Stimulated activated CD8-positive, alpha-beta memory T cell treated with anti-CD3 and anti-CD28 coated beads, Interleukin-4, amount 100 ng/mL, for 1 hour (primary cell): ENCODE measurements at places on chromosomes 11 and 22.

- DNase-seq, result no peak
These were observed 183.8 kb upstream of the NTM start for GRCh38 chr11:131186629-131187101.

GRCh38 chr22:33429281-33429680 is 371.1 kb upstream of the SYN3 start:
- no peak for DNase-seq

- no peak for DNase-seq
These were observed 158.2 kb upstream of the E2F8 start for GRCh38 chr11:19398772-19399527.

GRCh38 chr22:42236848-42237247 is 33.6 kb downstream of the TCF20 start:
- no peak for DNase-seq

GRCh38 chr11:17588721-17589120 is 41.7 kb downstream of the OTOG start:
- DNase-seq, result no peak

- no peak for DNase-seq
These were observed 44.7 kb downstream of the AP2A2 start for GRCh38 chr11:970319-970871.

- no peak for DNase-seq
These were observed 156.6 kb upstream of the POU2AF2 start for GRCh38 chr11:111088847-111089355.

- no peak for DNase-seq
These were observed 13.8 kb downstream of the NCAM1 start for GRCh38 chr11:112975051-112975450.

- DNase-seq, result no peak
These were observed 13.7 kb downstream of the NARS2 start for GRCh38 chr11:78560826-78561484.

DNA sequence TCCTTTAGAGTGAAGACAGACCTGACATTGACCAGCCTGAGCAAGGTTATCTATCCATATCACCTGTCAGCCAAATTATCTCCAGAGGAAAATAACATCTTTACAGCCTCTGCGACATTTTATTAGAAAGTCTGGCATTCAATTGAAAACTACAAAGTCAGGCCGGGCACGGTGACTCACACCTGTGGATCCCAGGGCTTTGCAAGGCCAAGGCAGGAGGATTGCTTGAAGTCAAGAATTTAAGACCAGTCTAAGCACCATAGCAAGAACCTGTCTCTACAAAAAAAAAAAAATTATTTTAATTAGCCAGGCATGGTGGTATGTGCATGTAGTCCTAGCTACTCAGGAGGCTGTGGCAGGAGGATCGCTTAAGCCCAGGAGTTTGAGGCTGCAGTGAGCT is 141.6 kb downstream of the RCN1 start:
- DNase-seq, result no peak

DNA sequence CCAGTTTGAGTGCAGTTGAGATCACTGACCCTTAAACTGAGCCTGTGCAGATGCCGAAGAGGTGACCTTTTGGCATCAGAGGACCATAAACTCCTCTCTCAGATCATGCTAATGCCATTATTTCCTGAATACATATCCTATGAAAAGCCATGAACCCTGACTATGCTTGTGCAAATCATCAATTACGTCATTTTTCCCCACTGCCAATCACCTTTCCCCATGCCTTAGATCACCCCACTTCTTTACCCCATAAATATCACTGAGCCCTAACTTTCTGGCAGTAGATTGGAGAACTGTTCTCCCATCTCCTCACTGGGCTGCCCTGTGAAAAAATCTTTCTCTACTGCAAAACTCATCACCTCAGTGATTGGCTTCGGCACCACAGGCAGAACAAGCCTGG is 32.9 kb downstream of the MTNR1B start:
- DNase-seq, result no peak

DNA sequence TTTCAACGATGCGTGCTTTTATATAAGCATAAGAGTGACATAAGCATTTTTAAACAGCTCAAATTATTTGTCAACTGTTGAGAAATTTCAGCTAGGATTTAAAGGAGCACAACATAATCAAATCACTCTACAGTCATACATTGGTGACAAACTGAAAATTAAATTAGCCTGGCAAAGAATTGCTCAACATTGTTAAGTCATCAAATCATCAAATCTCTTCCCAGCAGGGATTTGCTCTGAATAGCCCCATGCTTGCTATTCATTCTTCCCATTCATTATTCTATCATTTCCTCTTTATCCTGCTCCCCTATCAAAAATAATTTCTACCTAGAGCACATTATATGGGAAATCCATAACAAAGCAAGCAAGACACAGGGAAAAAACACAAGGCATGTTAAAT is 198.7 kb upstream of the LUZP2 start:
- no peak for DNase-seq

- DNase-seq, result no peak
These were observed 60.4 kb downstream of the ST3GAL4 start for GRCh38 chr11:126415669-126416420.

- peak; percentile 25 for DNase-seq
These were observed 51.1 kb upstream of the EED start for GRCh38 chr11:86193297-86194095.

DNA sequence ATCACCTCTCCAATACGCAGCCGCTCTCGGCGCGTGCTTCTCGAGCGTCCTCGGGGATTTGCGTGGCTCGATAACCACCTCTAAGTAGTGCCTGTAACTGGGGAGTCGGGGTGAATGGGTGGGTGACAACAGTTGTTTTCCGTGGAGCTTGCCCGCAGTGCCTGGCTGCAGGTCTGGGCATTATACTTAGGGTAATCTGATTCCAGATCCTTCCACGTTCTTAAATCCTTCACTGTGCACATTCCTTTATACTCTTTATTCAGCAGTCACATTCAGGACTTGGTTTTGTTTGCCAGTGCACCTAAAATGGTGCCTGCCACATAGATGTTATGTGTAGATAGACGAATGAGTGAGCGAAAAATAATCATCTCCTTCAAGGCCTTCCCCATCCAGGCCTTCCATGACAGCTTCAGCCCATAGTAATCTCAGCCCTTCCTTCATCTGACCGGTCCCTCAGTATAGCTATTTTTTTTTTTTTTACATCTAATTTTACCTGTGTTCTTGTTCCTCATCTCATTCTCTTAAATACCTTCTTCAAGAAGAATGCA is 602 bp downstream of the NAT10 start:
- DNase-seq, result no peak

GRCh38 chr22:36741968-36742367 is 34.0 kb downstream of the IFT27 start:
- no peak for DNase-seq

DNA sequence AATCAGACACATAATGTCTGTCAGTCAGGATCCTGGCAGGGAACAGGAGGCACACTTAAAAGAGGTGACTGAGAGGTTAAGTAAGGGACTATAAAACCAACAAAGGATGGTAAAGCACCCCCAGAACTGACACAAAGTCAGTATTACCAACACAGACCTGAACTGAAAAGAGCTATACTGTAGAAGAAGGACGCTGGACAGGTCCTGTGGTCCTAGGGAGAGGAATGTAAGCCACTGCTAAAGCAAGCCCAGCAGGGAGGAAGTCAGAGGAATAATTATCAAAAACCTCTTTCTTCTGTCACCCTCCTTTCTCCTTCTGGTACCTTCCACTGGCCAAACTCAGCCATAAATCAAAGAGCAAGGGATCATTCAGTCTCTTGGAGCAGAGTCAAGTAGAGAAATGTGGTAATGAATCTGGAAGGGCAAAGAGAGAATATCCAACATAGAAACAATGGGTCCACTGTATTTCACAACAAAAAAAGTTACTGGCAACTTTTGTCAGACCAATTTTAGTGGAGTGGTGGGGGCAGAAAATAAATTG is 33.4 kb upstream of the ANGPTL5 start:
- no peak for DNase-seq

GRCh38 chr11:128424271-128424711 is 163.1 kb downstream of the ETS1 start:
- no peak for DNase-seq

- no peak for DNase-seq
These were observed 230.2 kb downstream of the NTM start for GRCh38 chr11:131600628-131601027.

GRCh38 chr11:75562836-75563484 is 907 bp downstream of the SERPINH1 start:
- DNase-seq, result no peak

DNA sequence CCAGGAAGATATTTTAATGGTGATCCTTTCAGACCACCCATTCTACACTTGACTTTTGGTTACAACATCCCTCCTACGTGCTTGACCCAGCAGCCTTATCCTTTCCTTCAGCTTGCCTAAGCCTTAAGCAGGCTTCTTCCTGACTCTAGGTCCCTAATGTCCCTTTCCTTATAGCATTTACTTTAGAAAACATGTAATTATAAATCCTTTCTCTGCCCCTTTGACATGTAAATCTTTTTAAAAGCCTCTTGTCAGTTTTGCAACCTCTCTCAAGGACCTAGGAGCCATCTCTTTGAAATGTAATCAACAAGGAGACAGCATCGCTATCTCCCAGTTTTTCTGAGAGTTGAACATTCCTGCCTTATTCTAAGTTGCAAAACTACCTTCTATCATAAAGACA is 1255.2 kb downstream of the LRRC4C start:
- no peak for DNase-seq

DNA sequence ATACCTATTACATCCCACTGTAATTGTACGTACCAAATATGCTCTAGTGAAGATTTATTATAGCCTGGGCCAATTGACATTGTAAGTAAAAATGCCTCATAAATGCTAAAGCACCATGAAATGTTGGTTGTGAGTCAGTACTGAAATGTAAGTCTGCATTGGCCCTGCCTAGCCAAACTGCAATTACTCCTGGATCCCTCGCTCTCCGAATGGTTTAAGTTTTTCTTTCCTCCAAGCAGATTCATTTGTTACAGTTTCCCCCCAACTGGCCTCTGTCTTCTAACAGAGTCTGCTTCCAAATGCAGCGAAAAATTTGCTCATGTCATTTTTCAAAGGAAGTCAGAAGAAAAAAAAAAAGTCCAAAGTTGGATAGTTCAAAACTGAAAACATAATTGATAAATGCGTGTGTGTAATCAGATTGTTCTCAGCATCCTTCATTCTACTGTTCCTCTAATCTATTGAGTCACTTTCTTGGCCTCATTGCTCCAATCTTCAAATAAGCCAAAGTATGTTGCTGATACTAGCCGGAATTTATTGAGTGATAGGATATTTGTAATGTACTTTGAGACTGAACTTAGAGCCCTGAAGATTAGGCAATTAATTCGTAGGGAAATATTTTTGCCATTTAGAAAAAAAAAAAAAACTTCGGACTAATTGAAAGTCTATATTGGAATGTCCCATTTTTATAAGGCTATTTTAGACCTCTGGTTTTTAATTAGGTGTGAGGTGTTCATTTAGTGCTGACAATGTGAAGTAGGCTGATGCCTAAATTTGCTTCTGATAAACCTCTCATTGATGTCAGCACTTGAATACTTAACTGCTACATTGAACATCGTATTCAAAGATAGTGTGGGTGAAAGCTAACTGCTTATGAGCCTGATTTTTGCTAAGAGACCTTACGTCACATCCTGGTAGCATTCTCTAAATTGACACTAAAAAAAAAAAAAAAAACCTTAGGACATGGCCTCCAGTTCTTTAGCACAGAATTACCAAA is 93.4 kb downstream of the WT1 start:
- DNase-seq, result no peak

DNA sequence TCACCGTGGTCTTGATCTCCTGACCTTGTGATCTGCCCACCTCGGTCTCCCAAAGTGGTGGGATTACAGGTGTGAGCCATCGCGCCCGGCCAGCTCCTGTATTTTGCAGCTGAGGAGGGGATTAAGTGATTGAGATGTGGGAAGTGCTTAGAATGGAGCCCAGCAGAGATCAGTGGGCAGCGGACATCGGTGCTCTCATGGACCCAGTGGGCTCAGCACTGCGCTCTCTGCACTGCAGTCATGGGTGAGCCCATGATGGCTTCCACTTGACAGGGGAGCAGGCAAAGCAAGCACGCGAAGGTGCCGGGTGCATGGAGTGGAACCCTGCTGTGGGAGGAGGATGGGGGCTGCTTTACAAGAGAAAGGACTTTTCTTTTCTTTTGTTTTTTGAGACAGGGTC is 9.1 kb upstream of the CCDC88B start:
- DNase-seq, result no peak

- no peak for DNase-seq
These were observed 457.0 kb downstream of the DLG2 start for GRCh38 chr11:85170184-85170583.

DNA sequence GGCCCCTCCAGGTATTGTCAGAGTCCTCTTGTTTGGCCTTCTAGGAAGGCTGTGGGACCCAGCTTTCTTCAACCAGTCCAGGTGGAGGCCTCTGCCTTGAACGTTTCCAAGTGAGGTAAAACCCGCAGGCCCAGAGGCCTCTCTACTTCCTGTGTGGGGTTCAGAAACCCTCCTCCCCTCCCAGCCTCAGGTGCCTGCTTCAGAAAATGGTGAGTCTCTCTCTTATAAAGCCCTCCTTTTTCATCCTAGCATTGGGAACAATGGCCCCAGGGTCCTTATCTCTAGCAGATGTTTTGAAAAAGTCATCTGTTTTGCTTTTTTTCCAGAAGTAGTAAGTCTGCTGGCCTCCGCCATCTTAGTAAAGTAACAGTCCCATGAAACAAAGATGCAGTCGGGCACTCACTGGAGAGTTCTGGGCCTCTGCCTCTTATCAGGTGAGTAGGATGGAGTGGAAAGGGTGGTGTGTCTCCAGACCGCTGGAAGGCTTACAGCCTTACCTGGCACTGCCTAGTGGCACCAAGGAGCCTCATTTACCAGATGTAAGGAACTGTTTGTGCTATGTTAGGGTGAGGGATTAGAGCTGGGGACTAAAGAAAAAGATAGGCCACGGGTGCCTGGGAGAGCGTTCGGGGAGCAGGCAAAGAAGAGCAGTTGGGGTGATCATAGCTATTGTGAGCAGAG is at the start of gene CD3E:
Gene CD3E (plus strand): TSS at position 163 of the 681 bp plus-strand sequence. CDS start 223 bp downstream, at position 386.
- DNase-seq, result peak; percentile 42

DNA sequence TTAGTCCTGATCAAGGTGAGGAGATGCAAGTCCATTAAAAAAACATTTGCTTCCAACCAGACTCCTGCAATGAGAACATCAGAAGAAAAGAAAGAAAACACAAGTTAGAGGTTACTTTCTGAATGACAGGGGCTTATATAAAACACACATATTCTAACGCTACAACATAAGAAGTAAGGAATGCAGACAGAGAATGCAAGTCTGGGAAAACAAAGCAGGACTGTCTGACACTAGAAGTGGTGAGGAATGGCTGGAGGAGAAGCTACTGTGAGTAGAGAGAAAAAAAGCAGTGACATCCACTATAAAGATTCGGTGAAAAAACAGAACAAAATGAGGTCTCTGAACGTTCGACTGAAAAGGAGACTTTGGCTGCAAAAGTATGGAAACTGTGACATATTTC is 12.3 kb downstream of the TMEM216 start:
- no peak for DNase-seq

- DNase-seq, result no peak
These were observed 28.6 kb downstream of the GNB1L start for GRCh38 chr22:19825904-19826618.

GRCh38 chr11:19938169-19938856 is 222.0 kb downstream of the DBX1 start:
- DNase-seq, result no peak
